ENCODE measurements at places on chromosomes 3 and 15.

GRCh38 chr3:153573481-153573880, 411.5 kb downstream of the RAP2B start:
- no peak for DNase-seq

GRCh38 chr3:35721628-35722027, 82.3 kb downstream of the ARPP21 start:
- no peak for DNase-seq

DNA sequence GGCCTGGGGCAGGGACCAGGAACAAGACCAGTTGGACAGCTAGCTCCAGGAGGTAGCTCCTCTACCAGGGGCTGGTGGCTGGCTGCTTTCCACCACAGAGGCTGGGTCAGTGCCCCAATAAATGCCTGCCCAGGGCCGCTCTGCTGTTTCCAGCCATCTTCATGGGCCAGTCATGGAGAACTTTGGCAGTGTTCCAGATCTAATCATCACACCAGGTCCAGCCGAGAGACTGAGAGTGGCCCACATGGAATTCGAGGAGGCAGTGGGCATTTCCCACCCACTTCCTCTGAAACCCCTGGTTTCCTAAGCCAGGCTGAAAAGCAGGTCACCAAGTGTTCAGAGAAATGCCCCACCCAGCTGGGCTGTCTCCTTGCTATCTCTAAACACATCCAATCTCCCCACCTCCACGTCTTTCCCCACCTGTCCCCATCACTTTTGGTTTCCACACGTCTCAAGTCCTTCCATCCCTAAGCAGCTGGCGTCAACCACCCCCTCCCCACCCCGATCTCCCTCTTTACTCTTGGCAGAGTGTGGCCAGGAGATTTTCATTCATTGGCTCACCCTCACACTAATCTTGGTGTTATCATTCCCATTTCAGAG, 190.0 kb upstream of the LINGO1 start:
- DNase-seq, result no peak

DNA sequence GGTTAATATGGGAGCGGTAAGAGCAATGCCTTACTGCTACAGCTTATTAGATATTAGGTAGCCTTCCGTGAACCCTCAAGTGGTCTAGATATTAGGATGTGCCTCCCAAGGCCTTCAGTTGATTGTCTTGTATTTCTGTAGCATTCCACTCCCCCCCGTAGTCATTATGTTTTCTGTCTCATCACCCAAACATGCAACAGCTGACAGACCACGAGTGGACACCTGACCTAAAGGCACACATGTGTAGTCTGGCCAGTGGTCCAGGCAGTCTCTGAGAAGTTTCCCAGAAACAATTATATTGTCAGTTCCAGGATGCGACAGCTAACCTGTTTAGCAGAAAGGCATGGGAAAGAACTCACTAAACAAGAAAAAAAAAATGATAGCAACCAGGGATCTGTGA, 1000.9 kb downstream of the AGBL1 start:
- DNase-seq, result no peak

DNA sequence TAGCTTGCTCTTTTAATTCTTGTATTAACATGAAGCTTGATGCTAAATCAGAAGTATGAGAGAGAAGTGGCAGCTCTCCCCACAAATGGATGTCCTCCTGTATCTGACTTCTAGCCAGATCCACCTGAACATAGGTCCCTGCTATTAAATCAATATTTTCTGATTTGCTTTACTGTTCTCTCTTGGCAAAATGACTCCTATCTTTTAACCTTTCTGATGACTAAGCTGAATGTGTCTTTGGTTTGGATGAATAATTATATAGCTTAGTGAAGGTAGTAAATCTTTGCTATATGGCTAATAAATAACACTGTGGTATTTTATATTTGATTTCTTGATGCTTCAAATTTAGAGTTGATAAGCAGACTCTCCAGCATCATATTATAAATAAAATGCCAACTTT, 28.3 kb upstream of the ARL14 start:
- DNase-seq, result no peak

- no peak for DNase-seq
Measured at GRCh38 chr3:174441588-174442301, 417.4 kb upstream of the NAALADL2 start.

DNA sequence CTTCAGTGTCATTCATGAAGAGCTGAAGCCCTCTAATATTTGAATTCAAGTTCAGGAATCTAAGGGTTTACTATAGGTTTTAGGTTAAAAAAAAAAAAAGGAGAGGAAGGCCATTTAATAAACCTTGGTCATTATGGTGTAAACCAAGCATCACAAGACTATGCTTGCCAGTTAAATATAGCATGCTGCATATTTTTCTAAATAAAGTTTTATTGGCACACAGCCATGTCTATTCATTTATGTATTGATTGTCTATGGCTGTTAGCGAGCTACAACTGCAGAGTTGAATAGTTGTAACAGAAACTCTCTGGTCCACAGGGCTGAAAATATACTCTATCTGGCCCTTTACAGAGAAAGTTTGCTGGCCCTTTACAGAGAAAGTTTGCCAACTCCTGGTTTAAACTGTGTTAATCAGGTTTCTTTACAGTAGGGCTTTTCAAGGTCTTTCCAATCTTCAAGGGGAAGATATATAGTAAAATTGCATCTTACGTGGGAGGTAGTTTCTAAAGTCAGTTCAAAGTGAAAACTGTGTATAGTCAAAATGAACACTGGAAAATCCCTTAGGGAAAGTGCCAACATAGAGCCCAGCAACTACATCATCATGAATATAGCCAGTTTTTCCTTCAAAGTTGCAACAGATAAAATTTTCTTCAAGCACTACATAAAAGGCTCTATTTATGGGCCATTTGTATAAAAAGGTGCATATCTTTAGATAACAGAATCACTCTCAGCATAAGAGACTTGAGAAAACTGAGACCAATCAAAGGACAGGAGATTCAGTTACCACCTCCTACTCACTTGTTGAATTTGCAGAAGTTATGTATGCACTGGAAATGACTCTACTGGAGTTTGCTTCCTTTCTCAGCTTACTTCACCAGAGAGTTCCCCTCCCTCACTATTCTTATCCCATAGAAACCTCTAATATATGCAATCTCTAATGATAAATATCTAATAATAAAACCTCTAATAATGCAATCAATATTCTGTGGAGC, 49.7 kb upstream of the FRMD4B start:
- no peak for DNase-seq

DNA sequence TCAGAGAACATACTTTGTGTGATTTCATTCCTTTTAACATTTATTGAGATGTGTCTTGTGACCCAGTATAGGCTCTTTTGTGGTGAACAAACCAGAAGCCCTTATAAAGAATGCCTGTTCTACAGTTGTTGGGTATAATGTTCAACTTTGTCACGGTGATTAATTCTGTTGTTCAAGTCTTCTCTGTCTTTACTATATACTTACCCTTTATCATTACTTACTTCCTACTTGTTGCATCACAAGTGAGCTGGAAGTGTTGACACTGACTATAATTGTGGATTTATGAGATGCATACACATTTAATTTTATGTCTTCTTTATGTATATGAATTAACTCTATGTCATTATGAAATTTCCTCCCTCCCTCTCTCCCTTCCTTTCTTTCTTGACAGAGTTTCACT, 59.7 kb upstream of the TBL1XR1 start:
- DNase-seq, result no peak

DNA sequence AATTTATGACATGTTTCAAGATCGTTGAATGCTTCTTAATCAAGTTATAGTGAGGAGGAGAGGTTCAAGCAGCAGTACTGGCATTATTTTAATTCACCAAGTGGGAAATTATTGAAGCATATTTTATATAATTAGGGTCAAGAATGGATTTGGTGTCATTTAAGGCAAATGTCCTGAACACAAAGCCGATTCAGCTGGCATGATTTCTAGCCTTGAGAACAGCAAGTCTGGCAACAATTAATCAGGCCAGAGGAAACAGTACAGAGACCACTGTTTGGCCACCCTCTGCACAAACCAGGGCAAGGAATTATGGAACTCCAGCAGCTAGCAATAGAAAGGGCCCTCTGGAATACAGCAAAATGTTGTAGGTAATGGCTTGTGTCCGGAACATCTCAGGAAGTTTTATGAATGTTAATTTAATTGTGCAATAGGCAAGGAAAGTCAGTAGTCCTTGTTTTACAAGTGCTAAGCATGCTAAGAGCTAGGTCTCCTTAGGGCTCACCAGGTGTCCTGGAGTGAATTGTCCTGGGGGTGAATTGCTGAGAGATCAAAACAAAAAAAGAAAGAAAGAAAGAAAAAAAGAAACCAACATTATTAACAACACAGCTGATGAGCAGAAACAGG, 38.7 kb upstream of the SNRK start:
- no peak for DNase-seq

GRCh38 chr3:123791417-123791816, 92.7 kb downstream of the MYLK start:
- no peak for DNase-seq

DNA sequence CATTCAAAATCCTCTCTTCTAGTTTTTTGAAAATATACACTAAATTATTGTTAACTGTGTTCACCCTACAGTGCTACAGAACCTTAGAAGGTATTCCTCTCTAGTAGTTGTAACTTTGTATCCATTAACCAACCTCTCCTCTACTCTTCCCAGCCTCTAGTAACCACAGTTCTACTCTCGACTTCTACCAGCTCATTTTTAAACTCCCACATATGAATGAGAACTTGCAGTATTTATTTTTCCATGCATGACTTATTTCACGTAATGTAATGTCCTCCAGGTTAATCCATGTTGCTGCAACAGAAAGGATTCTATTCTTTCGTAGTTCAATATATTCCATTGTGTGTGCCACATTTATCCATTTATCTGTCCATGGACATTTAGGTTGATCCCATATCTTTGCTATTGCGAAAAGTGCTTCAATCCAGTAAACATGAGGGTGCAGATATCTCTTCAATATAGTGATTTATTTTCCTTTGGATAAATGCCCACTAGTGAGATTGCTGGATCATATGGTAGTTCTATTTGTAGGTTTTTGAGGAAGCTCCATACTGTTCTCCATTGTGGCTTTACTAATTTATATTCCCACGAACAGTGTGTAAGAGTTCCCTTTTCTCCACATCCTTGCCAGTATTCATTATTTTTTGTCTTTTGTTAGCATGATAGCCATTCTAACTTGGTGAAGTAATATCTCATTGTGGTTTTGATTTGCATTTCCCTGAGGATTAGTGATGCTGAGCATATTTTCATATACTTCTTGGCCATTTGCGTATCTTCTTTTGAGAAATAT, 113.7 kb upstream of the SMAD3 start:
- DNase-seq, result no peak

DNA sequence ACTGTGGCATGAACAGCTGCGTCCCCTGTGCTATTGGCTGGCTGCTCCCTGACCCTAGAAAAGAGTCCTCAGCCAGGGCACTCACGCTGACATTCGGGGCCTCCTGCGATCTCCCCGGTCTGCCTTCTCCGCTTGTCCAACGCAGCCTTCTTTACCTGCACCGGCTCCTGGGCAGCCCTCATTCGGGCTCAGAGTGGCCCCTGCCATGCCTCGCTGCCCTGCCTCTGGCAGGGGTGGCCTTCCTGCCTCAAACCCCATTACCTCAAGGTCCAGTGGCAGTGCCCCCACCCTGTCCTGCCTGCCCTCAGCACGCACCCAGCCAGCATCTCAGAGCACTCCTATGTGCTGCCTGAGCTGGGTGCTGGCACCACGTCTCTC, 86.5 kb downstream of the TBC1D2B start:
- DNase-seq, result no peak

DNA sequence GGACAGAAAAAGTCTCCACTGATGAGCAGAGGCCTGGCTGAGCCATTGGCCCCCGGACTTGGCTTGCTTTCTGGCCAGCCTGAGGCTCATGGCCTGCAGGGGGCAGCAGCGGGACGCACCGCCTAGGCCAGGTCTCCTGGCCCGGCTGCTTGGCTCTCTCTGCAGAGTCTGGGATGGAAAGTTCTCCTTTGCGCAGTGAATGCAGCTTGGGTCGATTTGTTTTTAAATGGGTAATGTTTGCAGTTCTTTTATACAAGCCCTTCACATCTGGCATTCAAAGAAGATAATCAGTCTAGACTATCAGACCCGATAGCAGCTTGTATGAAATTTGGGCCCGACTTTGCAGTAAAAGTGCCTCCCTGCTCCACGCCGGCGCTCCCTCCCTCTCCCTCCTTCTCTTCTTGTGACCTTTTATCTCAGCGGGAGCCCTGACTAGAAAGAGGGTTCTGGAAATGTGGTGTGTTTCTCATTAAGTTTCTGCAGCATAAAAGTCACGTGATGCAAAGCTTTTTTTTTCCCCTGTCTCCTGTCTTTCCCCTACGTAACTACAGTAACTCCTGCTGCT, 59.9 kb downstream of the ZNF621 start:
- DNase-seq, result peak; percentile 22

- no peak for DNase-seq
Measured at GRCh38 chr3:88713233-88713691, 394.2 kb upstream of the EPHA3 start.

- no peak for DNase-seq
Measured at GRCh38 chr15:101022306-101022705, 103.1 kb downstream of the LRRK1 start.

GRCh38 chr3:45994419-45995235, 997 bp downstream of the FYCO1 start:
- no peak for DNase-seq

- no peak for DNase-seq
Measured at GRCh38 chr15:53009093-53009492, 219.0 kb upstream of the ONECUT1 start.

GRCh38 chr3:164094546-164094945, 983.8 kb downstream of the SI start:
- no peak for DNase-seq

DNA sequence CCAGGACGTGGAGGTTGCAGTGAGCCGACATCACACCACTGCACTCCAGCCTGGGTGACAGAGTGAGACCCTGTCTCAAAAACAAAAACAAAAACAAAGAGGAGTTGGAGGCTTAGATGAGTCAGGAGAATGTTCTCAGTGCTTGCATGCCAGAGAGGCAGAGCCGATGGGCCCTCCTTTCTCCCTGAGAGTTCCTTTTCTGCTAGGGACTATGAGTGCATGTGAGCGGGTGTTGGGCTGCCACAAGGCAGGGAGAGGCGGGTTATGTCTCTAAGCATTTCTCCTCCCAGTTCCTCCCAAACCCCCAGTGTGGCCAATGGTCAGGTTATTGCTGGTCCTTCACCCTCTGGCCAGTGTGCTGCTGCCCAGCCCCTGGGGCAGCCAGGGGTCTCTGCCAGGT, 45.1 kb downstream of the RTP1 start:
- DNase-seq, result no peak

DNA sequence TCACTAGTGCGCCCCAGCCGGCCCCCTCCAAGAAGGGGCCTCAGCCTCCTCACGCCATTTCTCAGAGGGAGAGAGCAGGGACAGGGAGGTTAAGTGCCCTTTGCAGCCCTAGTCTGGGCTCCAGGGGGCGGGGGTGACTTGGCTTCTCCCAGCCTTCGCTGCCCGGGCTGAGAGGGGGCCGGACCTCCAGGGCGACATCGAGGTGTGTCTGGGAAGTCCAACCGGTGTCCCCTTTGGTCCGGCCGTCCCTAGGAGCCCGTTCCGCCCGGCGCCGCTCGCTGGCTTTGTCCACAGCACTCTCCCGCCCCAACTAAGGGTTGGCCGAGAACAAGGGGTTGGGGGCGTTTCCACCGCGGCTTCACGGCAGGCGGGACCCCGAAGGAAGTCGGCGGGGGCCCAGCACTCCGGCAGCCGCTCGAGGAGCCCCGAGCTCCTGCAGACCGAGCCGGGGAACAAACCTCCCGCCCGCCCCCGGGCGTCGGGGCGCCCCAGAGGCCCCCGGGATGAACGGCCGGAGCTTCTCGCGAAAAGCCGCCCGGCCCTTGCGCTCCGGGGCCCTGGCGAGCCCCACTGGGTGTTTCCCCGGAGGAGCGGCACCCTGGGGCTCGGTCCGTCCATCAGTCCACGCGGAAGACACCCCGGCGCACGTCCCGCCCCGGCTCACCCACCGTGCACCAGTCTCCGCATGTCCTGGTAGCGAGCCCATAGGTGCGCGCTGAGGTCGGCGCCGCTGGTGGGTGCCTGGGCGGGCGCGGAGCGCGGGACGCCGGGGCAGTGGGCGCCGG, 627 bp downstream of the NT5DC2 start:
- DNase-seq, result no peak
